ENCODE measurements at places on chromosomes 7 and 10.

- H3K36me3 ChIP-seq: no peaks in the 10 kb centered on the region
- H3K27ac ChIP-seq: 0 out of 2 replicates have a peak within 1 kb of the TSS, but pooled peaks have one; percentile 19
- no peaks in the 10 kb centered on the region for H3K27me3 ChIP-seq
Observed at GRCh38 chr7:73308665-73309214, at the start of gene NSUN5. Gene NSUN5 (minus strand): TSS chr7:73308826. CDS start chr7:73308790, 36 bp downstream.

DNA sequence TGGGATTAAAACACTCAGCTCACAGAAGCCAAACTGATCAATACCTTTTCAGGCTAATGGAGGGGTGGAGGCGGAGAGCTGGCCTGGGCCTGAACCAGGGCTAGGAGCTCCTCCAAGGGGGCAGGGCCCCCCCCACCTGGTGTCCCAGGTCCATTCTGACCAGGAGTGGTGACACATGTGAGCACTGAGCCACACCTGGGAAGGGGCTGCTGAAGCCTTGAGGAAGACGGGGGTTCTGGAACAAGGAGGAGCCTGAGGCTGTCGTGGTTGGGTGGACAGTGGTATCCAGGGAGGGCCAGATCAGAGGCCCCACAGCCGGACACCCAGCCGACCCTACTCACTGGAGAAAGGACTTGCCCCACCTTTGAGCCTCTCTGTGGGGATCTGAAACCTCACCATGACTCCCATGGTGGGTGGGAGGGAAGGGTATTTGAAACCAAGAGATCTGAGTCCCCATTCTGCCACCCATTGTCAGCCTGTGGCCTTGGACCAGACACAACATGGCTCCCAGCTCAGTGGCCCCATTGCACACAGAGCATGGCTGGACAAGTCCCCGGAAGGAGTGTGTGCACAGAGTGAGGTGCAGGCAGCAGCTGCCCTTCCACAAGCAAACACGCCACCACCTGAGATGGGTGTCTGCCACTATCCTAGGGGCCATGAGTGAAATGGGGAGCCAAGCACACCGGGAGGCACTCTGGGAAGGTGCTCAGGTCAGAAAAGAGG, 12.4 kb downstream of the TMEM273 start:
- H3K36me3 ChIP-seq: no peaks in the 10 kb centered on the region
- DNase-seq: no peak
- H3K4me3 ChIP-seq: no peak overlapping the region
- peaks cover 7% of the 10 kb centered on the region for H3K4me1 ChIP-seq
- no peak overlapping the region for H3K27ac ChIP-seq

DNA sequence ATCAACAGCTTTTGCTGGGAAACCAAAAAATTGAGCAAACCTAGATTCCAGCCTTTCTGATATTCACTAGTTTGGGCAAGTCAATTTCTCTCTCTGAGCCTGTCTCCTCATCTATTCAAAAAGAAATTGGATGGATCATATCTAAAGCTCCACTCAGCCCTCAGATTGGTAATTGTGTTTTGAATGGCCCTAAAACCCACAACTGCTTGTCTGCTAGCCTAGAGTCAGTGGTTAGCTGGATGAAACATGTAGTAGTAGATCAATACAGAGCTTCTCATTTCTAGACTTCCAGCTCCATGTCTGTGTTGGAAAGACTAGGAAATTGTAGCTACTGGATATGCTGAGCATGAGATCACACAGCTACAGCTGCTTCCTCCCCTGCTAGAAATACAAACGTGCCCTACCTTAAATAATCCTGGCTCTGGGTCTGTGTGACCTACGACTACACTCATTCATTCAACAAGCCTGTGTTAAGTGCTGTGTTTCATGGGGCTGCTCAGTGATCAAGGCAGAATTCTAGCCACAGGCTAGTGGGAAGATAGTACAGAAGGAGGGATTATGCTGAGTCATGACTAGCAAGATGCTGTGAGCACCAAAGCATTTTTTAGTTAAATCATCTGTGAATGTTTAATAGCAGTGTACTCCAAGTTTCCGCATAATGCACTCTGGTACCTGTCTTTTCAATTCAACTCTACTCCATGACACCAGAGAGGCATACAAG, 15.7 kb downstream of the DNTT start:
- H3K4me1 ChIP-seq: no peaks in the 10 kb centered on the region
- DNase-seq: no peak
- no peaks in the 10 kb centered on the region for H3K36me3 ChIP-seq

GRCh38 chr10:128779416-128779815, 653.2 kb upstream of the MKI67 start:
- DNase-seq: no peak
- no peak overlapping the region for H3K4me3 ChIP-seq
- H3K27ac ChIP-seq: no peak overlapping the region
- no peaks in the 10 kb centered on the region for H3K36me3 ChIP-seq
- H3K27me3 ChIP-seq: peaks cover 8% of the 10 kb centered on the region

DNA sequence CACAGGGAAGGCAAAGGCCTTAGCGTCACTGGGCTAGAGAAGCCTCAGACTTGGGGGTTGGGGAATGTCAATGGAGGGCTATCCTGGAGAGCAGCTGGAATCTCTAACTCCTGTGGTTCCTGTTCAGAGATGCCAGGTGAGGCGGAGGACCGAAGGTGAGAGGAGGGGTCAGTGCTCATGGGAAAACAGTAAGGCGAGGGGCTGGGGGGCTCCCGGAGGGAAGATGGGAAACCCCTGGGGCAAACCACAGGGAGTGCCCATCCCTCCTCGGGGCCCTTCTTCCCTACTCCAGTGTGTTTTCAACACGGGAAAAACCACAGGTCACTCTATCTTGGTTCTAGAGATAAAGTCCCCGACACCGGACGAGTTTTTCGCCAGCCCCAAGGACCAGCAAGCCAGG, 3.3 kb downstream of the LRCH4 start:
- H3K4me3 ChIP-seq: no peak overlapping the region
- H3K27ac ChIP-seq: no peak overlapping the region
- 0 out of 2 replicates have a peak, but pooled peaks cover 10% of the 10 kb centered on the region for H3K36me3 ChIP-seq
- peaks cover 19% of the 10 kb centered on the region for H3K4me1 ChIP-seq

DNA sequence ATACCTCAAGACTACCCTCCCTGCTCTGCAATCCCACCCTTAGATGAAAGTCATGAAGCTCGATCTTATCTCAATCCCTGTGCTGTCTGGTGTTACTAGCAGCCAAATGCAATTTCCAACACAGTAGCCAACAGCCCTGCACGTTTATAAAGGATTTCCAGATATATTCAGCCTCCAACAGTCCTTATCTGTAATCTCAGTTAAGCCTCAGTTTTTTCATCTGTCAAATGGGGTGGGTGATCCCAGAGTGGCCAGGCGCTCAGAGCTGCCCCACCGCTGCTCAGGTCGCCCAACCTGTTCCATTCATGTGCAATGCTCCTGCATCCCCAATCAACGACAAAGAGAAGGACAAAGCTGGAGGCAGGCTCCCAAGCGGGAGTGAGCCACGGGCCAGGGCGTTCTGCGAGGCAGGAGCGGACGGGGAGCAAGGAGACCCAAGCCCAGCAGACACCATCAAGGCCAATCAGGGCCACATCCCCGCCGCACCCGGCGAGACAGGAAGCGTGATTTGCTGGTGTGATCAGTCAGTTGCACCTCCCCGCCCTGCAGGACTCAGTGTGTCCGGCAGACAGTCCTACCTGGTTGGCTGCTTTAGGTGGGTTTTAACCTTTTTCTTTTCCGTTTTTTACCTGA, 19.7 kb downstream of the PDGFA start:
- H3K27ac ChIP-seq: no peak overlapping the region
- no peaks in the 10 kb centered on the region for H3K27me3 ChIP-seq
- no peaks in the 10 kb centered on the region for H3K4me1 ChIP-seq

GRCh38 chr7:16765436-16765859, 11.9 kb downstream of the TSPAN13 start:
- DNase-seq: no peak
- no peak overlapping the region for H3K4me3 ChIP-seq
- 0 out of 2 replicates have a peak, but pooled peaks cover 4% of the 10 kb centered on the region for H3K36me3 ChIP-seq
- H3K27ac ChIP-seq: no peak overlapping the region

GRCh38 chr7:42756841-42757240, 155.0 kb downstream of the C7orf25 start:
- no peak for DNase-seq
- peaks cover 6% of the 10 kb centered on the region for H3K27me3 ChIP-seq
- no peaks in the 10 kb centered on the region for H3K4me1 ChIP-seq

DNA sequence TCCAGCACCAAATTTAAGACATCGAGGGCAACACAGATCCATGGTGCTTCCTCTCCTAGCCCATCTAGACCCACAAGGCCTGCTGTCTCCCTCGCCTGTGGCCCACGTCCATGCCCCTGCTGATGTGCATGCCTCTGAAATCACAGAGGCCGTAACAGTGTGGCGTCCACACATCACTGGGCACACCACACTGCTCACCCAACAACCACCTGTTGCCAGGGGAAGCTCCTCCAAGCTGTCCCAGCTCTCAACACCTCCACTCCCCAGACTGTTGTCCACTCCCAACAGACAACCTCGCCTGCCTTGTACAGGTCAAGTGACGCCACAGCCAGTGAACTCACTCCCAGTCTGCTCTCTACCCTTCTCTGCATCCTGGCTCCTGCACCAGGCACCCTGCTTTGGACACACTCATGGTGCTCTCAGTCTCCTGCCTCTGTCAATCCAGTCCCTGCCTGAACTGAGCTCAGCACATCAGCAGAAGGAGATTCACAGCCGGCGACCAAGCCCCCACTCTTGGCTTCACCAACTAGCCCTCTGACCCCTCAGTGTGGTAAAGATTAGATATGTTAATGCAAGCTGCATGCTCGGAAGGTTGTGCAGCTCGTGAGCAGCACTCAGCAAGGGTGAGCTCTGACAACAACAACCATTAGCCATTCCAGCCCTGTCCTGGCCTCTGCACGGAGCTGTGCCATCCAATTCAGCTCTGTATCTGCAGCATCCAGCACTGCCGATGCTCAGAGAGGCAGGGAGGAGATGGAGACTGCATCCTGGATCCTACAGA, 197.0 kb downstream of the TNS3 start:
- H3K36me3 ChIP-seq: peaks cover 42% of the 10 kb centered on the region
- no peak overlapping the region for H3K4me3 ChIP-seq
- DNase-seq: no peak
- H3K27me3 ChIP-seq: no peaks in the 10 kb centered on the region
- H3K27ac ChIP-seq: no peak overlapping the region

GRCh38 chr7:65004575-65004974, 1.9 kb downstream of the ERV3-1 start:
- H3K27ac ChIP-seq: no peak overlapping the region
- H3K36me3 ChIP-seq: peaks cover 46% of the 10 kb centered on the region
- H3K27me3 ChIP-seq: no peaks in the 10 kb centered on the region
- no peak overlapping the region for H3K4me3 ChIP-seq

DNA sequence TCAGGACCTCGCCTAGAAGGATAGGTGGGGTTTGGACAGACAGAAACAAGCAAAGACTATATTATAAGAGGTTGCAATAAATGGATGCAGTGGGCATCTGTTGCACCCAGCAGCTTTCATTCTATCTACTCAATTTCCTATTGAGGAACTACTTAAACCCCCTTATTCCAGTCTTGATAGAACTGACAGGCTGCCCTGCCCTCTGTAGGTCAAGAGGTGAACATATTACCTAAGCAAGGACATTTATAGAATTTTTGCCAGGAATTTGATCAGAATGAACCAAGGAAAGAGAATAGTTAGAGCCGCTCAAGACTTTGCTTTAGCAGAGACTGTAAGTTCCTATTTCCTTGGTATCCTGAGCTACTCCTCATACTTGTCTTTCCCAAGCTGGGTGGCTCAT, 9.5 kb downstream of the VTI1A start:
- H3K4me1 ChIP-seq: no peaks in the 10 kb centered on the region
- H3K36me3 ChIP-seq: no peaks in the 10 kb centered on the region
- no peaks in the 10 kb centered on the region for H3K27me3 ChIP-seq
- H3K27ac ChIP-seq: no peak overlapping the region
- DNase-seq: no peak

DNA sequence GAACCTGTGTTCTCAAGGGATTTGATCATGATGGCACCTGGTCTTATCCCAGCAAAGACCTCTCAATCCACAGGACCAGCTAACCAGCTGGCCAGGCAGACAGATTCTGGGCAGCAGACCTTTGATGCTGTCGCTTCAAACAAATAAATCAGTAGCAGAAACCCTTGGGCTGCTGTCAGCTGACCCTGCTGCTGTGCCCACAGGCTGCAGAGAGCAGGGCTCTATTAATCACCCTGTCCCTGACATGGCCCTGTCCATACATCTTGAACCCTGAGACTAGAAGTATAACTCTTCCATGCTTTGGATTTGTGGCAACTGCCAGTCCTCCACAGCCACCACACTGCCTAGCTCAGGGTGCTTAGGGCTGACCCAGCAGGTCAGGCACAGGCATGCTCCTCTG, 244.1 kb upstream of the PODXL start:
- H3K27me3 ChIP-seq: peaks cover 64% of the 10 kb centered on the region
- no peak for DNase-seq
- H3K4me3 ChIP-seq: no peak overlapping the region
- H3K4me1 ChIP-seq: no peaks in the 10 kb centered on the region

DNA sequence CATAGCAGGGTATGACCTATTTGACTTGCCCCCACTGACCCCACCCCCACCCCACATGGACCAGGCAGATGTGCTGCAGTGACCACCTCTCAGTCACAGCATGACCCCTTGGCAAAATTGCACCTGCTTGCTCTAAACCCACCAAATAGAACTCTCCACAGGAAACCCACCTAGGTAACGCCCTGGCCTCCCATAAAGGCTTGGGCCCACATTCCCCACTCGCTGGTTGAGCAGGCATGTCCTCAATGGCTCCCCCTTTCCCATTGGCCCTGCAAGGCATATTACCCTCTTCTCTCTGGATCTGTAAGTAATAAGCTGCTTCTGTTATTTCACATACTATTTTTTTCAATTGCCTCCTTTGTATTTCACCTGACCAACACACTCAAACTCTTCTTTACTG, 2.7 kb downstream of the IFIT1 start:
- peaks cover 7% of the 10 kb centered on the region for H3K4me1 ChIP-seq
- no peaks in the 10 kb centered on the region for H3K36me3 ChIP-seq
- H3K27ac ChIP-seq: no peak overlapping the region
- no peak for DNase-seq
- H3K27me3 ChIP-seq: no peaks in the 10 kb centered on the region

DNA sequence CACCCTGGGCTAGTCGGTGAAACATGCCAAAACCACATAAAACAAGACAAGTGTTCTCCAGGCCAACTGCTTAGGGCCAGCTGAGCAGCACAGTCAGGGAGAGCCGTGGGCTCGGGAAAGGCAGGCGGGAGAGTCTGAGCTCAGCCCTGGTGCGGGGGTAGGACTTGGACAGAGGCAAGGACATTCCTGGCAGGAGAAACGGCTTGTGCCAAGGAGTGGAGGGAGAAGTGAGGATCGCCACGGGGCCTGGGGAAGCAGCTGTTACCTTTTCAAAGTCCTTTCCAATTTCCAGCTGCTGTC, 4.2 kb downstream of the ELN start:
- DNase-seq: no peak
- H3K4me3 ChIP-seq: no peak overlapping the region
- H3K36me3 ChIP-seq: no peaks in the 10 kb centered on the region
